ENCODE measurements at places on chromosomes 2 and 18.

- H3K27ac ChIP-seq = peak overlapping the region; percentile 87
- H3K36me3 ChIP-seq = no peaks in the 10 kb centered on the region
- H3K27me3 ChIP-seq = no peaks in the 10 kb centered on the region
Measured at GRCh38 chr18:10013621-10014543, 100.1 kb downstream of the VAPA start.

- H3K36me3 ChIP-seq = no peaks in the 10 kb centered on the region
- no peaks in the 10 kb centered on the region for H3K4me1 ChIP-seq
- no peak for DNase-seq
- no peaks in the 10 kb centered on the region for H3K27me3 ChIP-seq
Measured at GRCh38 chr18:39788383-39788782, 2166.7 kb upstream of the PIK3C3 start.

GRCh38 chr2:209663139-209663538 is 108.5 kb upstream of the UNC80 start:
- H3K4me3 ChIP-seq = no peak overlapping the region
- no peak for DNase-seq
- H3K27ac ChIP-seq = no peak overlapping the region

DNA sequence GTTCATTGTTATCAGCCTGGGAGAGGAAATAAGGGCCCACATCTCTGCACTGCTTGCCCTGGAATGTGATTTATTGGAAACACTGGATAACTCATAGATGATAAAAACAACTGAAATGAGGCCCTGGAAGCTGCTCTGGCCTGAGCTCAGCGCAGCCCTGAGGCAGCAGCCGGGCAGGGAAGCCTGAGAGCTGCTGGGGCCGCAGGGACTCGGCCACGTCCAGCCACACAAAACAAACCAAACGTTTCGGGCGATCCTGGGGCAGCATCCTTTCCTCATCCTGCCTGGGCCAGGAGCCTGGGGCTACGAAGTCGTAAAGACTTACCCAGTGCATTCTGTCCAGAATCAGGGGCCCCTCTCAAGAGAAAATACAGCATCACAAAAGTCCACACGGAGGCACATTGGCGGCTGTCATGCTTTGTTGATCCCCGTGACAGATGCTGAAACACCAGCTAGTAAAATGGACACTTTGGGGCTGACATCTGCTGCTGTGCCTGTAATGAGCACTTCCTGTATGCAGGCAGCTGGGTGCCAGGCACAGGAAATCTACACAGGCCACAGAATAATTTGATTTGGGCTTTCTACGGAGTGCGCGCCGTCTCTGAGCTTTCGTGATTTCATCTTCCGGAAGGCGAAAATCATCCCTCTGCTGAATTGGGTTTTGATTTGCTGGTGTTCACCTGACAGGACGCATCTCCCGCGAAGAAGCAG is 250.6 kb downstream of the EIPR1 start:
- no peaks in the 10 kb centered on the region for H3K36me3 ChIP-seq
- peaks cover 35% of the 10 kb centered on the region for H3K27me3 ChIP-seq
- H3K4me3 ChIP-seq = peak overlapping the region; percentile 7
- H3K27ac ChIP-seq = peak overlapping the region; percentile 23
- DNase-seq = no peak

GRCh38 chr18:58605027-58606020 is 23.6 kb downstream of the ALPK2 start:
- no peaks in the 10 kb centered on the region for H3K27me3 ChIP-seq
- H3K4me3 ChIP-seq = no peak overlapping the region
- H3K4me1 ChIP-seq = peaks cover 36% of the 10 kb centered on the region

GRCh38 chr2:200703127-200703925 is 108.4 kb upstream of the BZW1 start:
- H3K4me1 ChIP-seq = peaks cover 8% of the 10 kb centered on the region
- no peak for DNase-seq
- no peak overlapping the region for H3K27ac ChIP-seq
- no peaks in the 10 kb centered on the region for H3K27me3 ChIP-seq
- H3K36me3 ChIP-seq = no peaks in the 10 kb centered on the region

DNA sequence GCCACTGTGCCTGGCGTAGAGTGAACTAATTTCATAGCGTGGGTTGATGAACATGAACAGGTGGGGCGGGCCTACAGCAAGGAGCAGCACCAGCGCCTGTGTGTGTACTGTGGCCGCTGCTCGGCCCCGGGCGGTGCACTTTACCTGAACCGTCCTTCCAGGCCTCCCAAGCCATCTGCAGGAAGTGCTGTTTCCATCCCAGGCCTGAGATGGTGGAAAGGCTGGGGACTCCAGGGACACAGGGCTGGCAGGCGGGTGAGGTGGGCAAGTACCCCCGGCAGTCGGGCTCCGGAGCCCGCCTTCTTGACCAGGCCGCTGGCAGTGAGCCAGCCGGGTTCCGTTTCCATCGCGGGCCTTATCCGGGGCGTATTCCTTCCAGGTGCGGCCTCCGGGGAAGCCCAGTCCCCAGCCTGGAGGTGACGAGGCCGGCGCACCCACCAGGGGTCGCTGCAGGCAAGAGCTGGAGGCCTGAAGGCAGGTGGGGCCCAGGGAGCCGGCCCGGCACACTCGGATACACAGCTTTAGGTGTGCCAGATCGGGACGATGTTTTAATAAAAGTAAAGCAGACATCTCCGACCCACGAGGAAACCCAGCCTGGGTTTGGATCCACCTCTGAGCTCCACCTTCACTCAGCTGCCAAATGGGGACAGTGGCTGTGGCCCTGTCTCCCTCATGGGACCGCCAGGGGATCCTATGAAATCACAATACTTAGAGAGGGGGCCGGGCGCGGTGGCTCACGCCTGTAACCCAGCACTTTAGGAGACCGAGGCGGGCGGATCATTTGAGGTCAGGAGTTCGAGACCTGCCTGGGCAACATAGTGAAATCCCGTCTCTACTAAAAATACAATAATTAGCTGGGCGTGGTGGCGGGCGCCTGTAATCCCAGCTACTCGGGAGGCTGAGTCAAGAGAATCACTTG is 22.7 kb upstream of the PDIA6 start:
- peaks cover 47% of the 10 kb centered on the region for H3K27me3 ChIP-seq
- H3K36me3 ChIP-seq = no peaks in the 10 kb centered on the region
- DNase-seq = peak; percentile 74
- H3K4me1 ChIP-seq = peaks cover 7% of the 10 kb centered on the region
